ENCODE measurements at places on chromosomes 1 and 21.

GRCh38 chr1:71054791-71055190 is 7.2 kb upstream of the PTGER3 start:
- DNase-seq = no peak

DNA sequence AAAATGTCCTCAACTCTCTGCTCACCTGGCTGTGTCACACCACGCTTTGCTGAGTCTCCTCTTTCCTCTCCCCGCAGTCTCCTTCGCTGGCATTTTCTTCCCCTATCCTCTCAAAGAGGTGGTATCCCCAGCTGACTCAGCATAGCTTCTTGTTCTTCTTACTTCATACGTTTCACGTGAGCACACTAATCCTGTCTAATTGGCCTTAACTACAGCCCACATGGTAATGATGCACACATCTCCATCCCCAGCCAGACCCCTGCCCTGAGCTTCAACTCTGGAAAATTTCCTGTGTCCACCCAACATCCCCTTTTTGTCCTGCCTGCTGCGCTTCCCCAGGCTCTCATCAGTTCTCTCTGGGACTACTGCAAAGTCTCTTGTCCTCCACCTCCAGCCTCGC is 169.8 kb downstream of the TTLL7 start:
- no peak for DNase-seq

GRCh38 chr1:213998785-213999184 is 11.0 kb downstream of the PROX1 start:
- no peak for DNase-seq

DNA sequence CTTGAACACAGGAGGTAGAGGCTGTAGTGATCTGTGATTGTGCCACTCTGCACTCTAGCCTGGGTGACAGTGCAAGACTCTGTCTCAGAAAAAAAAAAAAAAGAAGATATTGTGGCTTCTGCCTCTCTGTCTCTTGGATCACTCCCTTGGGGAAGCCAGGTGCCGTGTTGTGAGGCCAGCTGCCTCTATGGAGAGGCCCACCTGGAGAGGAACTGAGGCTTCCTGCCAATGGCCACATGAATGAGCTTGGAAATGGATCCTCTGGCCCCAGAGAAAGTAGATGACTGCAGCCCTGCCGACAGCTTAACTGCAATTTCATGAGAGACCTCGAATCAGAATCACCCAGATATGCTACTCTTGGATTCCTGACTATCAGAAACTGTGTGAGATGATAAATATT is 19.7 kb upstream of the AK2 start:
- no peak for DNase-seq

DNA sequence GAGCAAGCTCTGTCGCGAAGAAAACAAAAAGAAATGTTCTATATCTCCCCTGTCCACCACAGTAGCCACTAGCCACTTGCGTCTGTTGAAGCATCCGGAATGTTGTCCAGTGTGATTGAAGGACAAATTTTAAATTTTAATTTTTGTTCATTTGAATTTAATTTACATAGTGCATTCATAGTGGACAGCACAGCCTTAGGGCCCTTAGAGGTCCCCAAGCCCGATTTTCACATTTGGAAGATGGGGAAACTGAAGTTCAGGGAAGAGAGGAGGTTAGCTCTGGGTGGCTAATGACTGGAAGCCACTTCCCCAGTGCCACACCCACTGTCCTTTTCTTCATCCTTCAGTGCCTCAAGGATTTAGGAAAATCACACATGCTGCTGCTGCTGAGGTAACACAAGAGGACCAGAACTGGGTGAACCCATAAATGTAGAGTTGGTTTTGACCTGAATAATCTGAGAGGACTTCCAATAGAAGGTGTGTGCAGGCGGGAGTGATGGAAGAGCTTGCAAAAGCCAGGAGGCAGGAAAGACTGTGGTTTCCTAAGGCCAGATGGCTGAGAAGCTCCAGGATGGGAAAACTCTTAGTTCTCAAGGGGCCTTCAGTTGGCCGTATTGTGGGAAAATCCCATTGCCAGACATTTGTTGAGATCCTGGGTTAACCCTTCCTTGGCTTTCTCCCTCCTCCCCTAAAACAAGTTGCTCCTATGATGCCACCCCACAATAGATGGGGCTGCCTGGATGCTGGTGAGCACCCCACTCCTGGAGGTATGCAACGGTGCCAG is 49.5 kb downstream of the TRIM11 start:
- DNase-seq = no peak

GRCh38 chr1:205524794-205525101 is 20.3 kb downstream of the CDK18 start:
- no peak for DNase-seq

DNA sequence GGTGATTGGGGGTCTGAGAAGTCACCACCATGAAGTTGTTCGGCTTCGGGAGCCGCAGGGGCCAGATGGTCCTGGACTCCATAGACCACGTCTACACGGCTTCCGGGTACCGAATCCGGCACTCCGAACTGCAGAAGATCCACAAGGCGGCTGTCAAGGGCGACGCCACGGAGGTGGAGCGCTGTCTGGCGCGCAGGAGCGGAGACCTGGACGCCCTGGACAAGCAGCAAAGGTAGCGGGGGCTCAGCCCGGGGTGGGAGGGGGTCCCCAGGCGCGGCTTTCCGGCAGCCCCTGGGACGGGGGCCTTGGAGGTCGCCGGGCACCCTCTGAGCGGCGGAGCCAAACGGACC is 146.5 kb downstream of the LIPI start:
- no peak for DNase-seq

- no peak for DNase-seq
These were observed 35.6 kb downstream of the LRRN2 start for GRCh38 chr1:204649721-204650521.

GRCh38 chr1:226638001-226638601 is 89.5 kb downstream of the STUM start:
- no peak for DNase-seq

- DNase-seq = no peak
These were observed 162.2 kb downstream of the DSCAM start for GRCh38 chr21:40684726-40685125.

DNA sequence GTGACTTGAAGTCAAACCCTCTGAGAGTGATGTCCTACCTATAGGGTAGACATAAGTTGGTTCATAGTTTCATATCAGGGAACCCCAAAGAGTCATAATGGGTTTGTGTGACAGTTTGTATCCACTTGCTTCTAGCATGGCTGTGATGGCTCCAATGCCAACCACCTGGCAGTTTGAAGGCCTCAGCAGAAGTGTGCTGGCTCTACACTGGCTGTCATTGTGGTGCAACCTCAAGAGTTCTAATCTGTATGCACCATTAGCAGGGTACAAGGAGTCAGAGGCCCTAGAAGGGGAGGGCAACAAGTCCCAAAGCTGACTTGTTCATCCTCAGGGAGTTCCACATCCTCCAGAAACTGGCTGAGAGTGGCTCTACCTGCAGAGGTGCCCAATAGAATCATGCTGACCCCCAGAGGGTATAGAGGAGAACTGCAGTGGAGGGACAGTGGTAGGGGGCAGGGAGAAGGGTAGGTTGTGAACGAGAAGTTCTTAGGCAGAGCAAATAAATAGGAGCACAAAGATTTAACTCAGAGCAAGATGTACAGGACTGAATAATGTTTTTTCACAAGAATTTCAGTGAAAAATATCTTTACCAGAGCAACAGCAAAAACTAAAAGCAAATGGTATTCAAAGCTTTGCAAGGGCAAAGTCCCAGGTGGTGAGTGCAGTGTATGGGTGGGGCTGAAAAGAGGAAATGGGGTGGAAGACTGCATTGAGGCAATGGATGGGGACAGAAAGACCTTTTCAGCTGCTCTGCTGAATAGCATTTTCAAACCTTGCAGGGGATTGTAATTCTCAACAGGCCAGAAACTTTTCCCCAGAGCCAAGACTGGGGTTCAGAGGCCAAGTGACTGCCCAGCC is 3.2 kb downstream of the FCRL2 start:
- peak; percentile 32 for DNase-seq

- DNase-seq = no peak
These were observed 1.3 kb upstream of the LAPTM5 start for GRCh38 chr1:30758785-30759380.

- no peak for DNase-seq
These were observed 29.4 kb upstream of the CD101 start for GRCh38 chr1:116971965-116972673.

- no peak for DNase-seq
These were observed 49.9 kb upstream of the INSL5 start for GRCh38 chr1:66850989-66851388.

DNA sequence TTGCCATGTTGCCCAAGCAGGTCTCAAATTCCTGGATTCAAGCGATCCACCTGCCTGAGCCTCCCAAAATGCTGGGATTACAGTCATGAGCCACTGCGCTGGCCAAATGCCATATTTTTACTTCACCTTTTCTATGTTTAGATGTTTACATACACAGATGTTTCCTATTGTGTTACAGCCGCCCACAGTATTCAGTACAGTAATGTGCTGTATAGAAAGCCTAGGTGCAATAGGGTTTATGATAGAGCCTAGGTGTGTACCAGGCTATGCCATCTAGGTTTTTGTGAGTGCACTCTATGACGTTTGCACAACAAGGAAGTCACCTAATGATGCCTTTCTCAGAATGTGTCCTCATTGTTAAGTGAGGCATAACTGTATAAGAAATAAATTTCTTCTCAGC is 153.4 kb downstream of the CHRM3 start:
- DNase-seq = no peak

DNA sequence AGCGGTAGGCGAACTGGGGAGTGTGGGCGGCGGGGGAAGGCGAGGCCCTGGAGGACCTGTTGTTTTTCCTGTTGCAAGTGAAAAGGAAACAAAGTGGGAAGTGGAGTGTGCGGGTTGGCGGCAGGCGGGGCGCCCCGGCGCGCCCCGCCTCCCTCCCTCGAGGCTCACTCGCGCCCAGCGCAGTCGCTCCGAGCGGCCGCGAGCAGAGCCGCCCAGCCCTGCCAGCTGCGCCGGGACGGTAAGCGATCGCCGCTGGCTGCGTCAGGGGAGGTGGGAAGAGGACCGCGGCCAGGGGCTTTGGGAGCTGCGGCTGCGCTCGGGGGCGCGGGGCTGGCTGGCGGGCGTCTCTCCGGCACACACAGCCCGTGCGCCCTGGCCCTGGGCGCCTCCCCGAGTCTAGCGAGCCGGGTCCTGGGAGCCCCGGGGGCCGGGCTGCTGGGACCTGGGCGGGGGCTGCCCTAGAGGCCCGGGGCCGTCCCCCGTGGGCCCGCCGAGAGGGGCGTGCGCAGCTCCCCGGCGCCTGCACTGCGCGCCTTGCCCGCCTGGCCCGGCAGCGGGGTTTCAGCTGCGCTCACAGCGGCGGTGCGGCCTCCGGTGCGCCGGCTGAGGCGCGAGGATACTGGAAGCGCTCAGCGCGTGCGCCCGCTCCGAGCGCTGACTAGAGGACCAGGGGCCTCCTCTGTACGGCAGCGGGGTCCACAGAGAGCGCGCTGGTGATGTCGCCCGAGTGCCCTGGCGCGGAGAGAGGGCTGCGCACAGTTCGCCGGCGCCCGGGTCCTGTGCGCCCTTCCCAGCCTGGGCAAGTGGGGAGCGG is at the start of gene PIK3CD:
PIK3CD (plus strand) TSS at position 167 of the 814 bp plus-strand sequence. CDS start 58,725 bp downstream, outside the sequence.
- no peak for DNase-seq

DNA sequence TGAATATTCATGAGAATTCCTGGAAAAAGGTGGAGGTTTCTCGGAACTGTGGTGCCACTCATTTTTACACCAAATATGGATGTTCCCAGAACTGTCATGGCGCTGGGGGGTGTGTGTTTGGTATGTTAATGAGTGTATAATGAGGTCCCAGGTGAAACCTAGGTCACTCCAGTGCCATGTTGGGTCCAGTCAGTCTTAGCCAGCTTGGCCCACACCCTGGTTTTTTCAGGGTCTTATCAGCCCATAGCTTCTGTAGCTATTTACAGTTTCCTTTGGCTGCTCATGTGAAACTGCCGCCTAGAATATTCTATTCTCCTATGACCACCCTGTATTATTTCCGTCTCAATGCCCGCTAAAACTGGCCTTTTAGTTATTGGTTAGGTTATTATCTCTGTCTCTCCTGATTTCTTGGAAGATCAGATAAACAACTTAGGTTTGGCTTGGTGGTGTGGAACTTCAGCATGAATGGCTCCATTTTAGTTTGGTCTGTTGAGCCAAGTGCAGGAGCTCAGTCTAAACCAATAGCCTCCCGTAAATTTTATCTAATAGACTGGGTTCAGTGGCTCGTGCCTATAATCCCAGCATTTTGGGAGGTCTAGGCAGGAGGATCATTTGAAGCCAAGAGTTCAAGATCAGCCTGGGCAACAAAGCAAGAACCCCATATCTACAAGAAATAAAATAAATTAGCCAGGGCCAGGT is 42.1 kb upstream of the EDARADD start:
- no peak for DNase-seq

GRCh38 chr1:109901524-109902145 is 9.0 kb upstream of the CSF1 start:
- no peak for DNase-seq
